ENCODE measurements at places on chromosomes 3 and 15.

GRCh38 chr3:170656284-170656683 lies 70.4 kb upstream of the SLC7A14 start:
- no peak for DNase-seq

- DNase-seq: no peak
These were observed 83.3 kb downstream of the FGF7 start for GRCh38 chr15:49506341-49506740.

DNA sequence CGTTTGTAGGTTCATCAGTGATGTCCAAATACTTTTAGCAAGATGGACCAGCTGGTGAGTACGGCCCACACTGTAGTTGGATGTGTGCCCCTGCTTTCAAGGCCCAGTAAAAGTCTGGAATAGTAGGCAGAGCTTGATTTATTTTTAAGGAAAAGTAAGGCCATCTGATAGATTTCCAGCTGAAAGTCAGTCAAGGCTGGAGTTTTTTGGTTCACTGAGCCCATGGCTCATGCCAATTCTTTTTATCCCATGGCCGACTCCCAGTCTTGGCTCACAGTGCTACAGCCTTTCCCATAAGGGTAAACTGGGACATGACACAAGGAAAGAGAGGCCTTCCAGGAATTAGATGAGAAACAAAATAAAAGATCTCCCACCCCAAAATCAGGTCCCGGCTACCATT lies 13.5 kb downstream of the CCDC80 start:
- DNase-seq: no peak

- no peak for DNase-seq
These were observed 263.9 kb upstream of the TGFBR2 start for GRCh38 chr3:30342318-30343060.

GRCh38 chr3:53155760-53156159 lies 5.2 kb upstream of the PRKCD start:
- DNase-seq: no peak

- no peak for DNase-seq
These were observed 66.8 kb downstream of the ABTB1 start for GRCh38 chr3:127739347-127740135.

DNA sequence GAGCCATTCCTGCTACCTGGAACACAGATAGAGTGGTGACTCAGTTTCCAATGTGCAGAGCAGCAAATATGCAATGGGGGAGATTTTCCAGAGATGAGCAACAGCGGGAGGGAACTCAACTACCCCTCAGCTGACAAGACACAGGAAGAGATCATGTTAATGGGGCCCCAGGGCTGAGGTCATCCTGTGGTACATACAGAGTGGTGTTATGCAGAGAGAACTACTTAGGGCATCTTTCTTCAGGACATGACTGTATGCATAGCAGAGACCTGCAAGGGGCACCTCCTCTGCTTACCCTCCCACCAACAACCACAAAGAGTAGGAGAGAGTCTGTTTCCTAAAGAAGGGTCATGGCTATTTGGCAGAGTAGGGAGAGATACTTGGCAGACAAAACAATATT lies 6.8 kb upstream of the TBC1D5 start:
- no peak for DNase-seq

GRCh38 chr3:196194542-196194915 lies 16.7 kb downstream of the ZDHHC19 start:
- no peak for DNase-seq

GRCh38 chr3:170614214-170614966 lies 28.5 kb upstream of the SLC7A14 start:
- no peak for DNase-seq

GRCh38 chr3:80553211-80553610 lies 785.4 kb upstream of the ROBO1 start:
- no peak for DNase-seq

DNA sequence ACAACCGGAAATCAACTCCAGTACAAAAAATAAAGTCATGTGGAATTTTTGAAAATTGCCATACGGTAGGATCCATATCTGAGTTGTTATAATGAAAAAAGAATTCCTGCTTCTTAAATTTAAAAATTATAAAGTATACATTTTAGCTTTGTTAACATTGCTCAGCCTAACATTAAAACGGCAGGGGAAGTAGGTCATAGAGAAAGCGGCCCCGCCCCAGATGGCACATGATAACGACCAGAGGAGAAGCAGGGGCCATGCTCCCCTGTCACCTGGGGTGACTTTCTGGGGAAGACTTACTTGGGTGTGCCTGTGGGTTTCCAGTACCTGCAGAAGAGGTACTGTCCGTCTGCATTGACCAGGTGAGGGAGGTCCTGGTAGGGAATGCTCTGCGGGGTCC lies 921 bp downstream of the MGLL start:
- peak; percentile 78 for DNase-seq

GRCh38 chr15:57281321-57281720 lies 95.0 kb upstream of the CGNL1 start:
- no peak for DNase-seq

- no peak for DNase-seq
These were observed 345.0 kb downstream of the GRM7 start for GRCh38 chr3:7205962-7206361.

DNA sequence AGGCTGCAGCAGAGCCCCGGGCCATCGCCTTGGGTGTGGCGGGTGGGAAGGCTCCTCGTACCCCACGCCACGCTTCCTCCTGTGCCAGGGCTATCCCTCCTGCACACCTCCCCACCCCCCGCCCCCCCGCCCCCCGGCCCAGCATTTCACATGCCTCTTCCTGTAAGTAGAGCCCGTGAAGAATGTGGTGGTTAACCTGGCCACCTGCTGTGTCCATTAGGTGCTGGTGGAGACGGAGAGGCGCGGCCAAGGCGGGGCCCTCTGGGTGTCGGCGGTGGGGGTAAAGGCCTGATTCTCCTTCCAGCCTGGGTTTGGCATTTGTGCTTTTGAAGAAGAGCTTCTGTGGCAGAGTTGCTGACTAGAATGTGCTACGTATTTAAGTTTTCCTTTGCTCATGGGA lies 127.8 kb downstream of the CHDH start:
- no peak for DNase-seq
